ENCODE measurements at places on chromosomes 6 and 20. TPM values are rescaled to one million over a fixed set of nuclear protein-coding genes. Genes with fewer than 3 reads are reported as not detected.
A peak's percentile ranks its signal among the peaks of the same experiment; 100 is the strongest.

GRCh38 chr6:53861518-53861917 is 66.7 kb downstream of the LRRC1 start:
- DNase-seq: no peak

- peak; percentile 95 for DNase-seq
These were observed 31.0 kb downstream of the IRF4 start for GRCh38 chr6:422433-423054.

Gene ADGRF5
- 0.65 TPM for total RNA-seq

DNA sequence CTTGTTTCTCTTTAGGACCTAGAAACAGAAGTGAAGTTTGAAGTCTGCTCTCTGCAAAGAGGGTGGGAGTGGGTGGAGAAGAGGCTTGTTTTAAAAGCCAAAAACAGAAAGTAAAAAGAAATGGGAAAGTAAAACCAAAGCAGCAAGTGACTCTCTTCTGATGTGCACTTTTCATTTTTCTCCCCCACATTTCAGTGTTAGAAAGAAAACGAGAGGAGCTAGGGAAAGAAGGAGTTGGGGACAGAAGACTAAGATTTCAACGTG is 1.3 kb downstream of the C6orf141 start:
- no peak for DNase-seq

- DNase-seq: no peak
These were observed 14.3 kb upstream of the ID1 start for GRCh38 chr20:31590717-31591225.

DNA sequence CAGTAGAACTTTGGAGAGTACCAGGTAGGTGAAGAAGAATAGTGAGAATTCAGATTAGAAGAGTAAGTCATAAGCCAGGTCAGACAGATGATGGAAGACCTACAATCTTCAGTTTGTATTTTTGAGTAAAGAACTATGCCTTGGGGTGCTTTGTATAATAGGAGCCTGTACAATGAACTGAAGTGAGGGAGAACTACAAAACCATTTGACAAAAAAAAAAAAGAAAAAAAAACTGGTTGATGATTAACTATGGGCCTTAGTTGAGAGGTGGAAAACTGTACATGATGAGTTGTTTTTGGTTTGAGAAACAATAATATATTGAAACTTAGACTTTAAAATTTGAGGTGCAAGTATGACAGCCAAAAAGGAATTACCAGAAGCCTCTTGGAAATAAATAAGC is 25.7 kb downstream of the VTA1 start:
- DNase-seq: no peak

DNA sequence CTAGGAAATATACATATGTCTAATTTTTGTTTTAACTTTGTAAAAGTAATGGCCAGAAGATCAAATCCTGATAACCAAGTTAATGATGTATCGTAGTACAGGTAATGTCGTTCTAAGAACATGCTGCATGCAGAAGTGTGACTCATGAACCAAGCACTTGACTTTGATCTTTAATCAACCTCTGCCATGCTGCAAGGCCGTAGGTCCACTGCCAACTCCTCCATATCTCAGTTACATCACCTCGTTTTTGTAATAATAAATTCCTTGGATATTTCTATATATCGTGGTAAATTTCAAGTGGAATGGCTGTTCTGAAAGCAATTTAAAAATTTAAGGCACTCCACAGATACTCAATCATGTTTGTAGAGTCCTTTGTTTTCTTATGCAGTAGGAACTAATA is 771.7 kb downstream of the EPHA7 start:
- DNase-seq: no peak

Gene SLC32A1
- total RNA-seq: not detected

Gene SNAP91
- not detected for total RNA-seq

- peak; percentile 13 for DNase-seq
These were observed 13.0 kb upstream of the RBM24 start for GRCh38 chr6:17268114-17268513.

- DNase-seq: peak; percentile 92
These were observed 14.5 kb downstream of the CSNK2A1 start for GRCh38 chr20:528923-529604.

Gene LY6G6D
- not detected for total RNA-seq

- peak; percentile 94 for DNase-seq
These were observed 344.8 kb downstream of the THBS2 start for GRCh38 chr6:168908887-168909286.

DNA sequence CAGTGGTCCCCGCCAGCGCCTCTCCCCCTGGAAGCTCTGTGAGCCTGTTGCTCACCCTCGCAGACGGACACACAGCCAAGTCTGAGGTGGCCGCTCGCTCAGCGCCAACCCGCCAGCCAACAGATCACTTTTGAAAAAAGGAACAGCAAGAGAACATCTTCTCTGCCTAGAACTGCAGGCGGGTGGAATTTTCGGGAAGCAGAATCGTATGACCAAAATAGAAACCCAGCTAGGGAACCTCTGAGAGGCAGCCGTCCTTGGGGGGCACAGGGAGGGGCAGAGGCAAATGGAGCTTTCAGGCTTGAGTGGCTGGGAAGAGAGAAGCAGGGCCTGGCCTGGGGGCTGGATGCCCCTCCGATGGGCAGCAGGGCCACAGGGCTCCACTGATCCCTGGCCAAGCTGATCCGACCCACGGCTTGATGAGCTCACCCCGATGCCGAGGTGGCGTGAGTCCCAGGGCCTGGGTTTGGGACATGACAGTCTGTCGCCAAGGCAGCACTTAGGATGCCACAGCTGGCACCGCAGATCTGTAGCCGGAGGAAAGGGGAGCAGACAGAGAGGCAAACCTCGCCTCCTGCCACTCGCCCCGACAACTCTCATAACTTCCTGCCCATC is 9.8 kb downstream of the NFATC2 start:
- peak; percentile 86 for DNase-seq

DNA sequence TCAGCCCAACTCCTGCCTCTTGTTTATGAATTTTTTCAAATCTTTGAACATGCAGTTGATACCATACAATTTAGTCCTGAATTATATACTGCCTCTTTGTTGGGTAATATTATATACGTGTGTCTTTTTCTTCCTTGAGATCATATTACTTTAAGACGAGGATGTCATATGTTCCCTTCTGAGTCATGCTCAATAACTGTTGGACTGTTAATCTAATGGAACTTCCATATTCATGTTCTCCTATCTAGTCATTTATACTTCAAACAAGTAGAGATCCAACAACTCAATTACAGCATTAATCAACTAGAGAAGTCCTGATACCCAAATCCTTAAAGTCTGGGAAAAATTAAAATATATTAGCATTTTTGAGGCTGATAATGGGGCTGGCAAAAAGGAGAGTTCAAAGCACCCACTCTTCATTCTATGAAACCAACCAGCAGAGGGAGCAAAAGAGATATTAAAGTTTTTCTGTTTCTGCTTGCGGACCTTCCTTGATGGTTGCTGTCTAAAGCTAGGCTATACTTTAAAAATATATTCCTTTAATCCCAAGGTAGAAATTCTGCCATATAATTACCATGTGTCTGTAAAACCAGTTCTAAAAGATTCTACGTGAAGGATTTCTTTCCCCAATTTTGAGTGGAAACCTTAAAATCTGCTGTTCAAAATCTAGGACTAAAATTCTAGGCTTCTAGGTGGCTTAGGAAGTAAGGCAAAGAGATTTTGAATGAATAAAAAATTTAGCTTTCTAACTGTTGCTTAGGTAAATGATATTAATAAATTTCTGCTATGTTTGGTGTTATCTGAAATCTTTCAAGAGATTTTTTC is 498.9 kb downstream of the BCKDHB start:
- peak; percentile 55 for DNase-seq

DNA sequence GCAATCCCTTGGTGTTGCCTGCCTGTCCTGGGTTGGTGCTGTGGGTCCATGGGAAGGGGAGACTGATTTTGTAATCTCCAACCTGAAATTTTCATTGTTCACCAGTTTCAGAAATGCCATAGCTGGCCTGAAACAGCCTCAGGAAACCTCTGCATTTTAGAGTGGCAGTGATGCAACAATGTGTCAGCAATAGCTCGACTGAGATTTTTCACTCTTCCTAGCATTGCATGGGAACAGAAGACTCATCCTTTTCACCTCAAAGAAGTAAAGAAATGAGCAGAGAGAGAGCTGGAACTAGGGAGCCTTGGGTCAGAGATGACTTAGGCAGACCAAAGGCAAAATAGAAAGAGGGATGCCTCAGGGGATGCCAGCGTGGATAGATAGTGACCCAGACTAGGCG is 23.7 kb upstream of the TMEM14A start:
- DNase-seq: peak; percentile 87

Gene STXBP5
- total RNA-seq: 49.9 TPM

DNA sequence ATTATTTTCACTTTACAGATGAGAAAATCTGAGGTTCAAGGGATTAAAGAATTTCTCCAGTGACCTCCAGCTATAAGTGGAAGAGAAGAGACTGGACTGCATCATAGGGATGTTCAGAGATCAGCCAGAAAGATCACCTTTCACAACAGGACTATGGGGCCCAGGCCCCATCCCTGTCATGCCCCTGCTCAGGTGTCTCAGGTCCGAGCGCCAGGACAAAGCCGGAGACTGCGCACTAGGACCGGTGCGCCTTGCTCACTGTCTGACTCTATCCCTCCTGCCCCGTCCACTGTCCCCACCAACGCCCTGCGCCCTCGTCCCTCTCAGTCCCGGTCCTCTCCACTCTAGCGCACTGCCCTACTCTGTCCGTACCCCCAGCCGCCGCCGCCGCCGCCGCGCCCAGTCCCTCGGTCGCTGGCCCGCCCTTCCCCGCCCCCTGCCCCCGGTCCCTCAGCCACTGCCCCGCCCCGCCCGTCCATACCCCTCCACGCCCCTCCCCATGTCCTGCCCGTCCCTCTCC is 521 bp upstream of the RAD21L1 start:
- no peak for DNase-seq

Gene RIPPLY2
- not detected for total RNA-seq

- peak; percentile 3 for DNase-seq
These were observed 603.9 kb downstream of the HDGFL1 start for GRCh38 chr6:23173234-23173633.

GRCh38 chr6:147564556-147564955 is 56.1 kb downstream of the SAMD5 start:
- DNase-seq: peak; percentile 9

GRCh38 chr6:110549277-110549676 is 72.9 kb upstream of the SLC22A16 start:
- DNase-seq: no peak

Gene TRAPPC3L
- not detected for total RNA-seq

GRCh38 chr6:163893609-163894189 is 479.2 kb downstream of the QKI start:
- DNase-seq: no peak

DNA sequence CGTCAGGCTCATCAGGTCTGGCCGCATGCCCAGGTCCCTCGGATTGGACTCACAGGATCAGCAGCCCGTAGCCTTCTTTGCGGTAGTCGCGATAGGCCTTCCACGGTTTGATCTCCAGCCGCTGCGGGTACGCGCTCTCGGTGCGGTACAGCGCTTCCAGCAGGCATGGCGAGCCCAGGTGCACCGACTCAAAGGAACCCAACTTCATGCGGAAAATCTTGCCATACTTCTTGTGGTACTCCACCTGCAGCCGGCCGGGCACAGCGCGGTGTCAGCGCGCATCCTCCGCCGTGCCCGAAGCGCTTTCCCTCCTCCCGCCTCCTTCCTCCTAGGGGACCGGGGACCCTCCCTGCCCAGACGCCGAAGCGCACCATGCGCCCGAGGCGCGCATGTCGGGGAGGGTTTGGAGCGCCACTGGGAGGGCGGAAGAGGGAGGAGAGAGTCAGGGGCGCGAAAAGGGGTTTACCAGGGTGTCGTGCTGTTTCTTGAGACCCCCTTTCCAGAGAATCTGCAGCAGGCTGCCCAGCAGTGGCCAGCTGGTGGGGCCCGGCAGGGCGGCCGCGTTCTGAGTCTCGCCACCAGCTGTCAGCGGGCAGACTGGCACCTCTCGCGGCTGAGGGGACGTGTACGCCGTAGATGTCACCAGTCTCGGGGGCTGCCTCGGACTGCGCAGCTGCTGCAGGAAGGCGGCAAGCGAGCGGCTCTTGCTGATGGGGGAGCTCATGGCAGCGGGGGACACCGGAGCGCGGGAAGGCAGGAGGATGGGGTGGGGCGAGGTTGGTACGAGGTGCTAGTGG is 732 bp downstream of the CYP24A1 start:
- peak; percentile 33 for DNase-seq

Gene RHAG
- not detected for total RNA-seq

DNA sequence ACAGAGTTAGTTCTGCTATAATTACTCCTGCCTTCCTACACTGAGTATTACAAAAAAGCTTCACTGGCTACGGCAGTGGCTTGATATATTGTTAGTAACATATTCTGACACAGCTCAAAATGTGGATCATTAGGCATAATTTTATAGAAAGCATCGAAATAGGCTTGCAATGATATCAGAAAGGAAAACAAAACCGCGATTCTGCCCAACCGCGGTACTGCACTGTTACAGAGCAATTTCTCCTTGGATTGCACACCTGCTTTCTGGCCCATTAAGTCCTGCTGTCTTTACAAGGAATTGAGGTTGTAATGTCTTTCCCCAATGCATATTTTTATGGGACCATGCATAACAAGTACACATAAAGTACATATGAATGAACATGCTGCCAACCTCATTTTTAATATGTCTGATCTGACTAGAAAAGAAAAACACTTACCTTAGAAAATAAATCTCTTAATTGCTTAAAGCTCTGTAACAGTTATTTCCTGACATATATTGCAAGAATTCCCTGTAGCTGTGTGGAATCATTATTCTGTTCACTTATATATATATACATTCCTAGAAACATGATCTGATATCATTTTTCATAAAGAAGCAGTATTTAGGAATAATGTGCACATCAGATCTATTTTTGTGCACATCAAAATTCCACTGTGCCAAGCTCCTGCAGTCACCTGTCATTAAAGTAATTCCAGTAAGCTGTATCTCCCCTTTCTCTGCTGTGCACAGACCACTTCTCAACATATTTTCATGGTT is 763.9 kb downstream of the HACE1 start:
- no peak for DNase-seq

- DNase-seq: no peak
These were observed 4.9 kb downstream of the RIMS4 start for GRCh38 chr20:44805335-44805978.

Gene MOXD1
- 528 TPM for total RNA-seq

GRCh38 chr6:116447496-116448011 is 13.6 kb upstream of the CALHM6 start:
- peak; percentile 95 for DNase-seq

DNA sequence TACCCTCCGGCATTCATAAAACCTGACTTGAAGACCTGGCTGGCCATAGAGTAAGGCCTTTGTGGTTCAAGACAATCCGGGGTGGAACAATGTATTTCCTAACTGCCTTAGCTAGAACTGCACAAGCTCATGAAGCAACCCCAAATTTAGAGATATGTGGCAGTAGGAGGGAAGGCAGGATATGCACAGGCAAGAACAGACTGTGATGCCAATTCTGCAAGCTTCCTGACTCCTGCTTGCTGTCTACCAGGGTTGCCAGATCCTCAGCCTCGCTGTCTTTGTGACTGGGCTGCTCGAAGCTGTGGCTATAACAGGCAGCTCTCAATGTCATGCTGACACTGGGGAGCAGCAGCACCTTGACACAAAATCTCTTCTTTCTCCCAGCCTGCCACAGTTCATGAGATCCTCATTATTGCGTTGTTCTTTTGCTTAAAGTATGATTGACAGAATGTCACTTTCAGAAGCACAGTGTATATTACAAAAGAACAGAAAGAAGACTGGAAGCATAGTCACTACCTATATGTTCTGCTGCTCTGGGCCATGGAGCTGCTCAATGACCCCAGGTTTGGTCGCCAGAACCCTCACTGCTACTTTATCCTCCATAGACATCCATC is 18.3 kb upstream of the SHLD1 start:
- DNase-seq: no peak

Gene C6orf163
- 1.5 TPM for total RNA-seq

Gene BPIFB4
- not detected for total RNA-seq

- DNase-seq: no peak
These were observed 80.5 kb upstream of the AGPAT4 start for GRCh38 chr6:161354276-161354840.

Gene ANKRD66
- total RNA-seq: not detected

Data from GM23248 (cell line).